Calu3 (cell line): ENCODE measurements at places on chromosomes 5 and 9.

DNA sequence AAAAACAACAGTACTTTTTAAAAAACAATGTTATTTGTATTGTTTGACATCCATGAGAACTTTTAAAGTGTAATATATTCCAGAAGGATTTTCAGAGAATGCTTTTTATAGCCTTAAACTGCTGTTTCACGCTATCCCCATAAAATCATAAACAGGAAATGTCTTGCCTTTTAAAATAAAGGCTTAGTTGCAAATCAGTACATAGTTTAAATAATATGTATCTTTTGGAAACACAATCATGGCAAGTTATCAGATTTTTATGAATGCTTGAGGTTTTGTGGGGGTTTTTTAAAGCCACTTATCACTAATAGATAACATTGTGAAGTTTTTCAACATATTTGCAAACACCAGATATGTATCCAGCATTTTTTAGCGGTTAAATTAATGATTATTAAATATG is 37.2 kb upstream of the F2RL2 start:
- no peak for DNase-seq

GRCh38 chr9:106590759-106591505 is 272.0 kb upstream of the ZNF462 start:
- DNase-seq: no peak

GRCh38 chr5:142149363-142149762 is 40.8 kb downstream of the NDFIP1 start:
- no peak for DNase-seq

DNA sequence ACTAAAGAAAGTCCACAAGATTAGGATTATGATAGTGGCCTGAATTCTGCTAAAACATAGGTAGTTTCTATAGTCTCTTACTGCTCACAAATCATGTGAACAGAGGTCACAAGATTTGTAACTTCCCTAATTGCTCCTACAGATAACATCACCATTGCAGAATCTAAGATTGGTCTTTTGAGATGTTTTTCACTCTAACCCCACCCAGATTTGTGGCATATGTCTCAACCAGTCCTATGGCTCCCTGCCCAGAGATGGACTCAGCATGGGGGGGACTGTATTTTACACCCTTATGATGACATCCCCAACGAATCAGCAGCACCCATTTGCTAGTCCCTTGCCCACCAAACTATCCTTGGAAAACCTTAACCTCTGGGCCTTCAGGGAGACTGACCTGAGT is 1046.2 kb downstream of the CDH12 start:
- peak; percentile 9 for DNase-seq

GRCh38 chr5:76455531-76456133 is 52.5 kb downstream of the IQGAP2 start:
- DNase-seq: no peak

GRCh38 chr9:95029288-95029687 is 288.2 kb downstream of the FANCC start:
- no peak for DNase-seq

DNA sequence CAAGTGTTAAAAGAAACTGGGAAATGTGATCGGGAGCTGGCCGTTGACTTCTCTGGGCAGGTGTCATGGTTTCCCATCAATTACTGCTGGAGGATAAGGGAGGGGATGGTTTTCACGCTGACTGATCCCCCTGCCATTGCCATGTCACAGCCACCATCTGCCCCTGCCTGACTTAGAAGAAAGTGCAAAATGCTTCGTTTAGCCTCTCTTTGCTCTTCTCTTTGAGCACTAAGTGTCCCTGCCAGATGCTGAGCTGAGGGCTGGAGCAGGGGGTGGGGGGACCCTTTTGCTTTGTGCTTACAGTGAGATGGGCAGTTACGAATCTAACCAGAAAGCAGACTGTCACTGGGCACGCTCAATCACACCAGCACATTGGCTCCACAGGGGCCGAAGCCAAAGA is 138.4 kb upstream of the ALDH1B1 start:
- DNase-seq: no peak

GRCh38 chr5:175246242-175246888 is 197.6 kb downstream of the DRD1 start:
- no peak for DNase-seq

GRCh38 chr5:80959768-80960442 is at the start of gene RASGRF2:
RASGRF2 (plus strand) TSS chr5:80960363; CDS start chr5:80960739, 376 bp downstream.
- DNase-seq: peak; percentile 74

DNA sequence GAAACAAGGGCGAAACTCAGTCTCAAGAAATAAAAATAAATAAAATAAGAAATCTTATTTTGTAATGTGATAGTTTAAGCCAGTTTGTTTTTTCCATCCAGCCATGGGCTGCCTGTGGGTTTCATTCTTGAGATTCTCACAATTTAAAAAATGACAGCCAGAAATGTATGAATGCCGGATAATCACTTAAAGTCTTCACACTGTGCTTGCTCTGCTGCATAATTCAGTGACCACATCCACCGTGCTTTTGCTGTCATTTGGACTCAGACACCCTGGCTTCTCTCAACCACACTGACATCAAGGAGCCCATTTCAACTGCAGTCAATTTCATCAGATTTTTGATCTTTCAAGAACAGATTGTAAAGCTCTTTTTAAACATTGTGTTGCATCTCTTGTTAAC is 61.0 kb upstream of the DAPK1 start:
- no peak for DNase-seq

DNA sequence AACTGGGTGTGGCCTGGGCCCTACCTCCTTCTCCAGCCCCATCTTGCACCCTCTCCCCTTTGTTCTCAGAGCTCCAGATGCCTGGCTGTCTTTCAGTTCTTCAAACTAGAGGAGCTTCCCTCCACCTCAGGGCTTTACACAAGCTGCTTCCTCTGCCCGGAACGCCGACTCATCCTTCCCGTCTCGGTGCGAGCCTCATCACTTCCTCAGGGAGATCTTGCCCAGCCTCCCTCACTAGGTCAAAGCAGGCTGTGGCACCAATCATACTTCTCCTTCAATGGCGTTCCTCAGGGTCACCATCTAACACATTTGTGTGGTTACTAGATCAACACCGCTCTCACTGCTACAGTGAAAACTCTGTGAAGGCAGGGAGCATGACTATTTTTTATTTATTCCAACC is 56.2 kb upstream of the ZSWIM6 start:
- DNase-seq: no peak

- no peak for DNase-seq
These were observed 619.1 kb upstream of the DAB2 start for GRCh38 chr5:40043916-40044315.

- no peak for DNase-seq
These were observed 18.6 kb downstream of the IRF1 start for GRCh38 chr5:132471944-132472343.

- DNase-seq: no peak
These were observed 88.0 kb downstream of the ADAMTS2 start for GRCh38 chr5:179257176-179257682.

DNA sequence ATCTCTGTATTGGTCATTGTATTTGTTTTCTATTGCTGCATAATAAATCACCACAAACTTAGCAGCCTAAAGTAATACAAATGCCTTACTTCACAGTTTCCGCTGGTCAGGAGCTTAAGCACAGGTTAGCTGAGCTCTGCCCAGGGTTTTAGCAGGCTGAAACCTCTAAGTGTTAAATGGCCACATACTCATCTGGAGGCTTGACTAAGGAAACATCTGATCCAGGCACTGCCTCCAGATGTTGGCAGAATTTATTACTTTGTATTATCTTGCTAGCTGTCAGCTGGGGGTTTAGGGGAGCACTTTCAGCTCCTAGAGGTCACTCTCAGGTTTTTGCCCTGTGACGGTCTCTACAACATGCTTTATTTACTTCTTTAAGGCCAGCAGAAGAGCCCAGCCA is 23.2 kb upstream of the RARS1 start:
- DNase-seq: no peak

GRCh38 chr5:134240421-134240962 is 14.6 kb upstream of the PPP2CA start:
- DNase-seq: no peak

DNA sequence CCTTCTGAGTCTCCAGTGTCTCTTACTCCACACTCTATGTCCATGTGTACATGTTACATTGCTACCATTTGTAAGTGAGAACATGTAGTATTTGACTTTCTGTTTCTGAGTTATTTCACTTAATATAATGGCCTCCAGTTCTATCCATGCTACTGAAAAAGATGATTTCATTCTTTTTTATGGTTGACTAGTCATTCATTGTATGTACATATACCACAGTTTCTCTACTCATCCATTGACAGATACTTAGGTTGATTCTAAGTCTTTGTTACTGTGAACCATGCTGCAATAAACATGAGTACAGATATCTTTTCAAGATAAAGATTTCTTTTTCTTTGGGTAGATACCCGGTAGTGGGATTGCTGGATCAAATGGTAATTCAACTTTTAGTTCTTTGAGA is 107.1 kb upstream of the CHD1 start:
- DNase-seq: no peak

DNA sequence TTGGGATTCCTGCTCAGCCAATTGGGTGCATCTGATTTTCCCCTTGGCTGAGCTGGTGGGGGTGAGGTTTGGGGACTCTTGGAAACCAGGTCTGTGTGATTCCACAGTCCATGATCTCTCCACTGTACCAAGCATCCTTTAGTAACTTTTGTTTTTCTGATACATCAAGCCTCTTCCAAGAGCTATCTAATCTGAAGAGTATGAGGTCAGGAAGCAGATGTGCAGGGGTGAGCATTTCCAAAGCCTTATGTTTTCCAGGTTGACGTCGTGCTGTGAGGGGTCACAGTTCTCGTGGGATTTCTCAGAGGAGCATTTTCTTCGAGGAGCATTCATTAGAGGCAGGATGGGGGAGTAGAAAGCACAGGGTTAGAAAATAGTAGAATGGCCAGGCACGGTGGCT is 95.3 kb downstream of the KLF4 start:
- DNase-seq: no peak

GRCh38 chr5:159309689-159310433 is 20.4 kb downstream of the IL12B start:
- no peak for DNase-seq

GRCh38 chr5:151173711-151174611 is 16.4 kb upstream of the ANXA6 start:
- no peak for DNase-seq

DNA sequence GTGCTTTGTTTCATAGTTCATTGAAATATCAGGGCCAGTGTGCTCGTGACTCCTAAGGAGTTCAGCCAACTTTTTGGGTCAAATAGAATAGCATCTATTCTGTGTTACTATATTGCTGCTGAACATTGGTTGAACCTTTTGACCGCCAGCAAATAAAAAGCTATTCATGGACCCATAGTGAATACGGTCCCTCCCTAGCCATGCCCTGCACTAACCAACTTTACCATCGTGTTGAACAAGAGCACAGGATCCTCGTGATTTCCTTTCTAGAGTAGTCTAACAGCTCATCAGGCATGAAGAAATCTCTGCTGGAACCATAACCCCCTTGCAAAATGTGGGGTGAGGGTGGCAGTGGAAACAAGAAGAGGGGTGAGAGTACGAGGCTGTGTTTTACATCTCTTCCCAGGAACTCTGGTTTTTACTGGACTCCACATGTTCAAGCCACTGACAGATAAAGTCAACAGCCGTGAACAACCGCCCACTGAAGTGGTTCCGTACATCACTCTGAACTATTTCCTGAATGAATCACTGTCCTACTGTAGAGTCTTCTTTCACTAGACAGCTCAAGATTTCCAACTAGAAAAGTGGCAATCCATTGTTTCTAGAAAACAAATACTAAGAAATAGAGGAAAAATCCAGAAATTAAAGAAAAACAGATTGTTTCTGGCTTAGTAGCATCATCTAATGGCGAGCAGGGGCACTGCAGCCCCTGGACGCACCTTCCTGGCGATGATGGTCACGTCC is 70.1 kb upstream of the SPATA31E1 start:
- peak; percentile 33 for DNase-seq
